ENCODE measurements at places on chromosomes 1 and 21.

DNA sequence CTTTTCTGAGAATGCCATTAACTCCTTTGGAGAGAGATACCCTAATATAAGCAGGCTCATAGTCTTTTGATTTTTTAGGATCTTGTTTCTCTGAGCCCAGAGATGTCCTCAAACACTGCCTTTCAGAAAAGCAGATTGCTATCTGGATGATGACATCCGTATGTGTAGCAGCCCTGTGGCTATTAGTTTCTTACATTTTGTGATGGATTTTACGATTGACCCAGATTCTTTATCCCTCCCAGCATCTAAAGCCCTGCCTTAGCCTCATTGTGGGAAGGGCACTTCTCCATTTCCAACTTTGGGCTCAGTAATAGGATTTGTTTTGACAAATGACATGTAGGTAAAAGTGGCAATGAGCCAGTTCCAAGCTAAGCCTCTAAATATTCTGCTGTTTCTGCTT lies 300.3 kb downstream of the TTLL7 start:
- H3K27me3 ChIP-seq = peaks cover 47% of the 10 kb centered on the region
- H3K4me3 ChIP-seq = no peak overlapping the region
- H3K4me1 ChIP-seq = peaks cover 11% of the 10 kb centered on the region
- no peak for DNase-seq
- no peak overlapping the region for H3K27ac ChIP-seq

DNA sequence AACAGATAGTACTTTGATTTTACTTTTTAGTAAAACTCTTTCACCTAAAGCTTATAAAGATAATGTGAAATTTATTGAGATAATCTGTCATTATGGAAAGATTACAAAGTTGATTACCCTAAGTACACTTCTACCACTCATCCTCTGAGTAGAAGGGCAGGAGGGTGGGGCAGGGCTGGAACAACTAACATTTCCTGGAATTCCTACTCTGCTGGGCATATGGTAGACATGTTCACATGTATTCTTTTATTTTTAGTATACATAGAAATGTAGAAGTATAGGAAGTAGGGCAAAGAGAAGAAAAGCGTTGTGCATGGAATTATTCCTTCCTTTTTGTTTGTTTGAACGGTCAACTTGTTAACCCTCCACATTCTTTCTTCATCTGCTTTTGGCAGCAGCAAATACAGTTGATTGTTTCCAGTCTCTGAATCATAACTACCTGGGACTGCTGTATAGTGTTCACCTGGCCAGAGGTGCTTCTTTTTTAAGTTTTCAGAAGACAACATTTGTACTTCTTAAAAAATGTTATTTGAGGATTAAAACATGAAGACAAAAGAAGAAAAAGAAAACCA lies 85.1 kb downstream of the POU2F1 start:
- no peak for DNase-seq
- no peak overlapping the region for H3K4me3 ChIP-seq
- H3K27me3 ChIP-seq = no peaks in the 10 kb centered on the region
- H3K4me1 ChIP-seq = peaks cover 4% of the 10 kb centered on the region
- no peak overlapping the region for H3K27ac ChIP-seq

GRCh38 chr1:19640363-19641316 lies 3.5 kb upstream of the NBL1 start:
- H3K4me1 ChIP-seq = peaks cover 21% of the 10 kb centered on the region
- no peak for DNase-seq
- peak overlapping the region; percentile 17 for H3K4me3 ChIP-seq
- H3K27me3 ChIP-seq = peaks cover 38% of the 10 kb centered on the region
- H3K36me3 ChIP-seq = no peaks in the 10 kb centered on the region

- peaks cover 53% of the 10 kb centered on the region for H3K27me3 ChIP-seq
- no peaks in the 10 kb centered on the region for H3K36me3 ChIP-seq
- H3K4me3 ChIP-seq = no peak overlapping the region
- DNase-seq = no peak
- H3K4me1 ChIP-seq = peaks cover 4% of the 10 kb centered on the region
- no peak overlapping the region for H3K27ac ChIP-seq
Measured at GRCh38 chr1:66751160-66751559, 1.1 kb upstream of the DYNLT5 start.

DNA sequence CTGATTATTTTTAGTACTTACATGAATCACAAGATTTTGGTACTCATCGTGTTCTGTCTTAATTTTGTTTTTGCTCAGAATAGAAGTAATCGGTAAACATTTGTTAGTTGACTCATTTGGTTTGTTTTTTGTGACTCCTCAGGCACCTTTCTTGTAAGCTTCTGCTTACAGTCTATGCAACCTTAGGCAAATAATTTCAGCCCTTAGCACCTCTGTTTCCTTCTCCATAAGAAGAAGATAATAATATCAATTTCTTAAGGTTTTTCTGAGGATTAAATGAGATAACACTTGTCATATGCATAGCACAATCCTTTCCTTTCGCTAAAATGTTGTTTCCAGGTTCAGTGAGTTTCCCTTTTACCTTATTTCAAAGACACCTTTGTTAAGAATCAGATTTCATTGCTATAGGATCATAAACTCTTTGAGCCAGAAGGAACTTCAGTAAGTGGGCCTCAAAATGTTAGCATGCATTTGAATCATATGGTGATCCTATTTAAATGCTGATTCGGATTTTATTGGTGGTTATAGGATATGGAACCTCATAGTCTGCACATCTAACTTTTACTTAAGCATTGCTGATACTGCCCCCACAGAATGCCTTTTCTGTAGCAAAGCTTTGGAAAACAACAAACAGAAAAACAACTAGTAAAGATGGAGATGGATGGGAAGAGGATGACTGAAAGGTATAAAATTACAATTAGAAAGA lies 272.7 kb upstream of the CACYBP start:
- no peak overlapping the region for H3K27ac ChIP-seq
- no peak for DNase-seq
- H3K27me3 ChIP-seq = no peaks in the 10 kb centered on the region
- no peak overlapping the region for H3K4me3 ChIP-seq

DNA sequence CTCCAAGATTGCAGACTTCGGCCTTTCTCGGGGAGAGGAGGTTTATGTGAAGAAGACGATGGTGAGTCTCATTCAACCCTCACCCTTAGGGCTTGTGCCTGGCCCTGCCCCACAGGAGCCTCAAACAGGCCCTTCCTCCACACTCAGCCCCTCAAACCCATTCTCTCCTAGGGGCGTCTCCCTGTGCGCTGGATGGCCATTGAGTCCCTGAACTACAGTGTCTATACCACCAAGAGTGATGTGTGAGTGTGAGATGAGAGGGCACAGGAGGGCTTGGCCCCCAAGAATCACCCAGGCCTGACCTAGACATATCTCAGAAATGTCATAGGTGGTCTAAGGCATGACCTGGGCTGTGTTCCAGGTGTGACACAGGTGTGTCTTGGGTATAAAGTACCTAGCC lies 18.3 kb upstream of the MPL start:
- DNase-seq = no peak
- no peaks in the 10 kb centered on the region for H3K4me1 ChIP-seq
- H3K36me3 ChIP-seq = no peaks in the 10 kb centered on the region
- H3K27ac ChIP-seq = no peak overlapping the region
- H3K4me3 ChIP-seq = no peak overlapping the region

GRCh38 chr1:102732927-102733326 lies 375.4 kb downstream of the COL11A1 start:
- H3K4me3 ChIP-seq = no peak overlapping the region
- no peak for DNase-seq
- H3K27ac ChIP-seq = no peak overlapping the region
- no peaks in the 10 kb centered on the region for H3K36me3 ChIP-seq
- no peaks in the 10 kb centered on the region for H3K4me1 ChIP-seq

DNA sequence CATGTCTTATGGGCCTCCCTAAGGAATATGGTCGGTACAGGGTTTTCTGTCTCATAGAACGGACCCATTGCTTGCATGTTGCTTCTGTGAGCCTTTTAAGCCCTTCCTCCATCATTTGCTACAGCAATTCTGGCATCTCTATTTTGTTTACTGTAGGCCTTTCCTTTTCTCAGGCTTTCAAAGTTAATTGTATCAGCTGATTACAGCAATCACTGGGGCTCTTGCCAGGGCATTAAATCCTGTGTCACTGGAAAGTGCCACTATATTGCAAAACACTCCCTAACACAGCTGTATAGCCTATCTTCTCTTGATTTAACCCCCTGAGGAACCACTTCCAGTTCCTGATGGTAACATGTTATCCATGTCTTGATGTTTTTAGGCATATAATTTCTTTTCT lies 156.5 kb downstream of the PDE4B start:
- no peaks in the 10 kb centered on the region for H3K36me3 ChIP-seq
- DNase-seq = no peak
- H3K4me1 ChIP-seq = no peaks in the 10 kb centered on the region
- no peak overlapping the region for H3K27ac ChIP-seq

DNA sequence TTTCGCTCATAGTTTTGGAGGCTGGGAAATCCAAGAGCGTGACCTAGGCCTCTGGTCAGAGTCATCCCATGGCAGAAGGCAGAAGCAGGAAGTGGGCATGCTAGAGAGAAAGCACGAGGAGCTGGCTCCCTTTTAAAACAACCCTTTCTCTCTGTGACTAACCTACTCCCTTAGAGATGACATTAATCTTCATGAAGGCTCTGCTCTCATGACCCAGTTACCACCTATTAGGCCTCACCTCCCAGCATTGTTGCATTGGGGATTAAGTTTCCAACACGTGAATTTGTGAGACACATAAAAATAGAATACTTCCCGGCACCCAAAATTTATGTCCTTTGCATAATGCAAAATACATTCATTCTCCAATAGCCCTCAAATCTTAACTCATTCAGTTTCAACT lies 223.1 kb upstream of the ST6GALNAC5 start:
- no peaks in the 10 kb centered on the region for H3K4me1 ChIP-seq
- H3K4me3 ChIP-seq = no peak overlapping the region
- no peak overlapping the region for H3K27ac ChIP-seq
- no peak for DNase-seq

DNA sequence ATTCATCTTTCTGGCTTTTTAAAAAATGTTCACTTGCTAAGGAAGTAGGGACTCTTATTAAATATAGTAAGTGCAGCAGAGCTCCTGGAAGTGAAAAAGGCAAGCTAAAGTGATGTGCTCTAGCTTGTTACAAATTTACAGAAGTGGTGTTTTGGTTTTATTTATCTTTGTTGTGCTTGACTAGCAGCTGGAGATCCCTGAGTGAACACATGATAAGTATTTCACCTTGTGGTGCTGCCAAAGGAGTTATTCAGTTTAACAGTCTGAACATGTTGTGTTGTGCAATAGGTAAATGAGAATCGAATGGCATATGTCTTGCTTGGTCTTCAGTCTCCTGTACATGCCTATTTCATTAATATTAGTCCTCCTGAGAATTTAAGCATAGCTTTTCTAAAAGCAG lies 315.7 kb downstream of the TPR start:
- no peak for DNase-seq
- no peak overlapping the region for H3K4me3 ChIP-seq
- no peak overlapping the region for H3K27ac ChIP-seq
- no peaks in the 10 kb centered on the region for H3K36me3 ChIP-seq
- H3K4me1 ChIP-seq = no peaks in the 10 kb centered on the region

DNA sequence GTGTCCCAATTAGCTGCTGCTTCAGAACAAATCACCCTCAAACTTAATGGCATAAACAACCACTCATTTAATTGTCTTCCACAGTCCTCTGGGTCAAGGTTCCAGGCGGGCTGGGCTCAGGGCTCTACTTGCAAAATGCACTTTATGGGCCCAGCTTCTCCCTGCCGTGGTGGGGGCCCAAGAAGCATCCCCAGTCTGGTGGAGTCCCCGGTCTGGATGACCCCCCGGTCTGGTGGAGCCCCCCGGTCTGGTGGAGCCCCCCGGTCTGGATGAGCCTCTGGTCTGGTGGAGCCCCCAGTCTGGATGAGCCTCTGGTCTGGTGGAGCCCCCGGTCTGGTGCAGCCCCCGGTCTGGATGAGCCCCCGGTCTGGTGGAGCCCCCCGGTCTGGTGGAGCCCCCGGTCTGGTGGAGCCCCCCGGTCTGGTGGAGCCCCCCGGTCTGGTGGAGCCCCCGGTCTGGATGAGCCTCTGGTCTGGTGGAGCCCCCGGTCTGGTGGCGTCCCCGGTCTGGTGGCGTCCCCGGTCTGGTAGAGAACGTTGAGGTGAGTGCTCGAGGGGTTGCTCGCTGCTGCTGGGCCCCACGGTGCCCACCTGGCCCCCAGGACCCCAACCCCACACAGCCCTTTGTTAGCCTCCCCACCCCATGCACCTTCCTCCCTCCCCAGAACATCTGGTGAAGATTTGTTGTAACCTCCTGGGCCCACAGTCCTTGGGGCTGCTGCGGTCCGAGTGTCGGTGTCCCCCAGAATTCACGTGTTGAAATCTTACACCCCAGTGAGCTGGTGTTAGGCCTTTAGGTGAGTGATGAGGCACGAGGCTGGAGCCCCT lies 33.8 kb downstream of the POFUT2 start:
- H3K36me3 ChIP-seq = no peaks in the 10 kb centered on the region
- H3K4me3 ChIP-seq = no peak overlapping the region
- H3K27me3 ChIP-seq = peaks cover 8% of the 10 kb centered on the region

DNA sequence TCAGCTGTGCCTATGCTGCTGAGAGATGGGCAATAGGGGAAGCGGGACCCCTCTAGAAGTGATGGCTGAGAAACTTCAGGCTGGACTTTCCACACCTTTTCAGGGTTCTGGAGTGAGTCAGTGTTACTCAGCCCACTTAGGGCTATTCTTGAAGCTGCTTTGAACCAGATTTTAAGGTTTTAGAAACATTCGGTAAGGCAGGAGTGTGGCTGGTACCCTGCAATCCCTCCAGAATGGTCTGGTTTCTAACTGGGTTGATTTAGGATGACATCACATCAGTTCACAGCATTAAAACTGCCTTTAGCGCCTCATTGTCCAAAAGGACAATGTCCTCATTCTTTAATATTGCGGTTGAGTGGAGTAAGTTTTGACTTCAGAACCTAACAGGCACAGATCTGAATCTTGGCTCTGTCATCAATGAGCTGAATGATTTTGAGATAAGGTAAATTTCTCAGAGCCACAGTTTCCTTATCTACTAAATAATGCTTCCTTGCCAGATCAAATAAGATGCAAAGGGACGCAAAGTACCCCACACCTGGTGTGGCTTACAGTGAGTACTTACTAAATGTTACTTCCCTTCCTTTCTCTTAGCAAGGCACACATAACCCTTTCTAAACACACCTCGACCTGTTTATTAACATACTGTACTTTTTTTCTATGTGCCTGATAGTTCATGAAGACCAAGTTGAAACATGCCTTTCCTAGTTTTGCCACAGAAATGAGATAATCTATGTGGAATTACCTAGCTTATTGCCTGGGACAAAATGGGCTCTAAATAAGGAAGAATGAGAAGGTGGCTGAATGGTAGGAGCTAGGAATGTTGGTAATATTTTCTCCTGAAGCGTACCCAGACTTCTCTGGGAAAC lies 209.8 kb downstream of the ROR1 start:
- no peak overlapping the region for H3K4me3 ChIP-seq
- H3K27ac ChIP-seq = no peak overlapping the region
- peaks cover 38% of the 10 kb centered on the region for H3K4me1 ChIP-seq
- no peaks in the 10 kb centered on the region for H3K36me3 ChIP-seq
- DNase-seq = no peak
- no peaks in the 10 kb centered on the region for H3K27me3 ChIP-seq

GRCh38 chr1:64183395-64184002 lies 19.9 kb upstream of the UBE2U start:
- H3K4me3 ChIP-seq = no peak overlapping the region
- no peak overlapping the region for H3K27ac ChIP-seq
- H3K4me1 ChIP-seq = peaks cover 20% of the 10 kb centered on the region
- DNase-seq = no peak
- peaks cover 6% of the 10 kb centered on the region for H3K36me3 ChIP-seq
- no peaks in the 10 kb centered on the region for H3K27me3 ChIP-seq

GRCh38 chr1:47753808-47754207 lies 243.4 kb downstream of the TRABD2B start:
- H3K4me3 ChIP-seq = no peak overlapping the region
- H3K27ac ChIP-seq = no peak overlapping the region
- H3K36me3 ChIP-seq = no peaks in the 10 kb centered on the region
- H3K4me1 ChIP-seq = peaks cover 30% of the 10 kb centered on the region
- peaks cover 4% of the 10 kb centered on the region for H3K27me3 ChIP-seq

GRCh38 chr1:197976368-197976767 lies 59.2 kb downstream of the LHX9 start:
- H3K27me3 ChIP-seq = peaks cover 23% of the 10 kb centered on the region
- no peak overlapping the region for H3K27ac ChIP-seq
- no peaks in the 10 kb centered on the region for H3K4me1 ChIP-seq
